ENCODE measurements at places on chromosomes 1 and 21. TPM values are rescaled to one million over a fixed set of nuclear protein-coding genes. Genes with fewer than 3 reads are reported as not detected.

DNA sequence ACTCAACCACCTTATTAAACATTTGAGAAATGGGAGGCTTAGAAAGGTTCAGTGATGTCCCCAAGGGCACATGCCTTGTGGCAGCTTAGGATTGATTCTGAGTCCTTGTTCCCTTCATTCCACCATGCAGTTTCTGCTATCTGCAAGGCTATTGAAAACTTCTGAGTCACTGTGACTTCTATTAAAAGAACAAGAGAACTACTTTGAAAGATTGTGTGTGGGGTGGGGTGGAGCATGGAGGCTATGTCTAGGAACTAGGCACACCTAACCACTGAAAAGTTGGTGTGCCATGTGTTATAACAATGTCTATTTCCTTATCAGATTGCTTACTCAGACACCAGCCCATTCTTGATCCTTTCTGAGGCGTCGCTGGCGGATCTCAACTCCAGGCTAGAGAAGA lies 10.8 kb downstream of the MTARC1 start:
- no peak for DNase-seq

ZNF683 gene
- not detected for total RNA-seq

DNA sequence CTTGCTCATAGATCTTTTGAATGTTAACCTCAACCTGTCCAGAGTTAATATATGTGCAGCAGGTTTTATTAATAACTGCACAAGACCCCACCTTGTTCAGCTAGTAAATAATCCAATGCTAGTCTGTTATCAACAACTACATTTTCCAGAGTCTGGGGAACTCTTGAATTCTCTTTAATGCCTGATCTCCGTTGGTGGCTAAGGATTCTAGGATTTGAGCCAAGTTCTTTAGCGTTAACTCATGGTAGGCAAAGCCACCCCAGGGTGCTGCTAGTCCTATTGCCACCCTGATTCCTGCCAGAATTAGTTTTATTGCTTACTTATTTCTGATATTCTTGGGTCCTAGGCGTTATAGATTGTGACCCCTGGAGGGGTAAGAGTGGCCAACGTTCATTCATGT lies 12.8 kb downstream of the BACE2 start:
- DNase-seq = no peak

CYP2J2 gene
- total RNA-seq = under 0.01 TPM

LRRC39 gene
- 0.20 TPM for total RNA-seq

Data from lung microvascular endothelial cell (primary cell).